SK-MEL-5 (cell line): ENCODE measurements at places on chromosomes 2 and 18.

- peak; percentile 74 for DNase-seq
These were observed 14.6 kb upstream of the AFG3L2 start for GRCh38 chr18:12391487-12392165.

DNA sequence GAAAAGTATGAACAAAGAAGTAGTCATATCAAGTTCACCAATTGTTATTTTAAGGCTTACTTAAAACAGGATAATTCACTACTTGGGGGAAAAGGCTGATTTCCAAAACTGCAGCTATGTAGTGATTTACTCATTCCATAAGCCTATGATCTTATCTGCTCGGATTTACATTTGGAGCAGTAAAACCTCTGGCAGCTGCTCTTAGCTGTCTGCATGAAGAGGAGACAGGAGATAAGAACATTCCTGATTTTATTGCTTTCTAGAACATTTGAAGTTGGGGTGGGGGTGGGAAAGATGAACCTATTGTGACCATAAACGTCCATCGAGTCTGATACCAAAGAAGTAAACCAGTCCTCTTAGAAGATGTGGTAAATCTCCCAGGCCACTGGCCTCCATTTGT lies 120.9 kb downstream of the MMADHC start:
- DNase-seq, result no peak

- DNase-seq, result no peak
These were observed 16.7 kb upstream of the DUSP2 start for GRCh38 chr2:96161898-96162297.

DNA sequence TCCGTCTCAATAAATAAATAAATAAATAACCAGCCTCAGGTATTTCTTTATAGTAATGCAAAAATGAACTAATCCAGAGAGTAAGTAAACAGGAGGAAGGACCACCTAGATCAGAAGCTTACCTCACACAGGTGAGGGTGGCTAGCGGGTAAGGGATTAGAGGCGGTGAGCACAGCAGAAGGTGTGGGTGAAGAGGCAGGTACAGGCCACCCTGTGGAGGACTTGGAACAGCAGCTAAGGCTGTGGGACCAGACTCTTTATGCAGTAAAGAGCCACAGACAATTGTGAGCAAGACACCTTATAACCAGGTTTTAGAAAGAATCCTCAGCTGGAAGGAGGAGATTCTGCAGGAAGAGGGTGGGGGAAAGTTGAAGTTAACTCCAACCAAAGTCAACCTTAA lies 34.2 kb upstream of the TTR start:
- no peak for DNase-seq

DNA sequence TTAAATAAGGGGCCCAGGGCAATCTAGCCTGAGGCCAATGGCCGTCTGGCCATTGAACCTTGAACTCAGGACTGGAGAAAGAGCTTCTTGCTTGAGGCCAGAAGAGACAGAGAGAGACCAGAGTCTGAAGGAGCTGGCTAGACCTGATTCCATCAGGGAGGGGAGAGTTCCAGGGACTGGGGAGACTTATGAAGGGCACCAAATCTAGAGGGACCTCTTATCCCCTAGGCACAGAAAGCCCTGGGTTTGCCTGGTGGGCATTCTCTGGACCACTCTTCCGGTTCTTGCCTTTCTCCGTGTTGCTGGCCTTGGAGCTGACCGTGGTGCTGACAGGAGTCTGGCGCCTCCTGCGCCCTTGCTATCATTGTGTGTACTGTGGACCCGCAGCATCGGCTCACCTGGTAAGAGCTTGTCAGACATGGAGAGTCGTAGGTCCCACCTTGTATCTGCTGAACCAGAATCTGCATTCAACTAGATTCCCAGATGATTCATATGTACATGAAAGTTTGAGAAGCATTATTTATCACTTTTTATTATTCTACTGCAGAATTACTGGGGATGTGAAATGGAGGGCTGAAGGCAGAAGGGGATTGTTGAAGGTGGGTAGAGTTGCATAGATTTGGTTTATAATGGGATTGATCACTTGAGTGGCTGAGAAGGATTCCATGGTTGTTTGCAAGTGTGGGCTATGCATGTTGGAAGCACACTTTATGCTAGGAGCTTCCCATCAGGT lies 4.3 kb upstream of the TRPM8 start:
- peak; percentile 30 for DNase-seq

DNA sequence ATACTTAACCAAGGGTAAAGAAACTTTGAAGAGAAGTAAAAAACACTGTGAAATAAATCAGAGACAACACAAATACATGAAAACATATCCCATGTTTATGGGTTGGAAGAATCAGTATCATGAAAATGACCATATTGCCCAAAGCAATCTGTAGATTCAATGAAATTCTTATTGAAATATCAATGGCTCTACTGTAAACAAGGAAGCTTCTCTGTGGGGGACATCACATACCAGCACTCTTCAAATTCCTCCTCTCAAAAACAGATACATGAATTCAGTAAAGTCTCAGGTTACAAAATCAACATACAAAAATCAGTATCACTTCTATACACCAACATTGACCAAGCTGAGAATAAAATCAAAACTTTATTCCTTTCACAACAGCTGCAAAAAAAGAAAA lies 63.5 kb upstream of the CNTNAP5 start:
- DNase-seq, result no peak

- DNase-seq, result no peak
These were observed 191.3 kb upstream of the KCNJ3 start for GRCh38 chr2:154507186-154507585.

DNA sequence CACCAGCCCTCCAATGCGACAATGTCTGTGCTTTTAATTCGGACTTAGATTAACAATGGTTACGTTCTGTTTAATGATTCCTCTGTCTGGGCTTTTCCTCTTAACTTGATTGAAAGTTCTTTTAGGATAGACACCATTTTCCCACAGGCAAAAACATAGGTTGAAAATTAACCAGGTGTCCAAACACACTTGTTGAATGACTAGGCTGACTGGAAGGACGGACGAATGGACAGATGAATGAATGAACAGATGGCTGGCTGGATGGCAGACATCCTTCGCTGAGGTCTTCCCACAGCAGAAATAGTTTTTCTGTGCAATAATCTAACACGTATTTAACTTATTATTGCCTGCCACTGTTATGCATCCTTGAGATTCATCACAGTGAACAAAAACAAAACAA lies 298.8 kb downstream of the SRBD1 start:
- DNase-seq, result no peak

DNA sequence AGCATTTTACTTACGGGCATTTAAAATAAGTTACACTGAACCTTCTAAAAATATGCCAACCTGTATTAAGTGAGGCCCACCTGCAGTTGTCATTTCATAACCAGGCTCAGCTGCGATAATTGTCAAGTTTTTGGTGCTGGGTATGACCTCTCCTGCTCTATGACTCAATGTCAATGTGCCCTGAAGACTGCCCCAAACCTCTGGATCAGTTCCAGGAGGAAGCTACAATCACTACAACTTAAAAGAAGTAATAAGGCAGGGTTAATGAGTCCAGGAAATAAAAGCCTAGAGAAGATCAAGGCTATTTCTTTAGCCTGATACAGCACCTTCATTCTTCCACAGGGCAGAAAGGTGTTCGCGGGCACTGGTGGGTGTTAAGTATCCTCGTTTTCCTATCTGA lies 22.9 kb downstream of the POLR1A start:
- DNase-seq, result no peak

DNA sequence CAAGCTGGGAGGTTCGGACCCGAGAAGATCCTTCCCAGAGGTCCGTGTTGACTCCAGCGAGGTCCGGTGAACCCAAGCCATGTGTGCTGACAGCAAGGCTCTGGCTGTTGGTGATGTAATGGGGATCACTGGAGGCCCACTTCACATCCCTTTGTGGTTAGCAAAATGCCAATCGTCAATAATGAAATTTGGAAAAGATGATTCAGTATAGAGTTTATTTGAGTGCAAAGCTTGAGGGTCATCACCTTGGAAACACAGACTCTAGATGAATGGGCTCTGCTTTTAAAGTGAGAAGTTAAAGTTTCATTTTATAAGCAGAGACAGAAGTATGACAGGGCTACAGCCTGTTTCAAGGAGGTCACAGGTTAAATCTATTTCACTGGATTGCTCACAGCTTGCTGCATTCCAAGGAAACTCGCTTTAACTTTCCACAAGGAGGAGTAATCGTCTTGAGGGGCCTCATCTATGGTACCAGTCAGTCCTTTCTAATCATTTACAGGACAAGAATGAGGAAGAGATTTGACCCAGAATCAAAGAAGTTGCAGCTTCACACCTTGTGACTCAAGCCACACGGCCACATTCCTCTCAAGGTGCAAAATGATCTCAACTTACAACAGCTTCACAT lies 140.5 kb downstream of the TPO start:
- DNase-seq, result no peak

DNA sequence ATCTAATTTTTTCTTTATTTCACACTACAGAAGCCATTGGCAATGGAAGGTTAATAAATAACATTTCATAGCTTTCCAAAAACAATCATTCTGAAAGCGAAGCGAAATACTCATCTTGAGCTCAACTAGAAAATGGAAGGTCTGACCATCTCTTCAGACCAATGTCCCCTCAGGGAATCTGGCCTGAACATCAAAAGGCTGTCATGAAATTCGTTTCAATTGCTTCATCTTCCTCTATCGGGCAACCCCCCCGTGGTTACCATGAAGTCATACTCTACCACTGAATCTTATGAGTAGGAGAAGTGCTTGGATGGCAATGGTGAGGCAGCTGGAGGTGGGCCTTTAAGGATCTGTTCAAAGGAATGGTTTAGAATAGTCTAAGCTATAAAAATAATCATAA lies 22.9 kb upstream of the CYTIP start:
- no peak for DNase-seq

- no peak for DNase-seq
These were observed 27.1 kb upstream of the BARD1 start for GRCh38 chr2:214836568-214836967.

DNA sequence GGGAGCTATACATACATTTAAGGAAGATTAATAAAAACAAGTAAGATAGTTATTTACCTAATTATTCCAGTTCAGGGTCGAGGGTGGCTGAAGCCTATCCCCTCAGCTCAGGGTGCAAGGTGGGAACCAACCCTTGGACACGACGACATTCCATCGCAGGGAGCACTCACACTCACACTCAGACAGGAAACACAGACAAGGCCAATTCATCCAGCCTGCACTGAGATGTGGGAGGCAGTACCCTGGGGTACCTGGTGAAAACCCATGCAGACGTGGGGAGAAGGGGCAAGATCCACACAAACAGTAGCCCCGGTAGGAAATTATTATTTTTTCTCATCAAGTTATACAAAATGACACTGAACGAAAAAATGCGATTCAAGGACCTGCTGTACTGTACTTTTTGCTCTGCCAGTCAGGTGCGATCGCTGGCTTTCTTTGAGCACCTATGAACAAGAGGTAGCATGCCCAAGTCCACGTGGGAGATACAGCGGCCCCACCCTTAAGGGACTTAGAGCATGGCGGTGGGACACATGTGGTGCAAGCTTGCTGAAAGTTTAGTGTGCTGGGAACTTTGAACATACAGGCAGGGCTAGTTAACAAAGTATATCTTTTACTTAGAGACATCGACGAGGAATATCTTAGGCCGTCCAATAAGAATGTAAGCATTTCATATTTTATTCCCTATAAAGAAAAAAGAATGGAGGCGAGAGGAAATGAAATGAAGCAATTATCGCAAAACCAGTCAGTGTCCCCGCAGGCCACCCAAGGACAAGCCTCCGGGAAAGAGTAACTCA lies 624 bp downstream of the METTL8 start:
- peak; percentile 46 for DNase-seq

DNA sequence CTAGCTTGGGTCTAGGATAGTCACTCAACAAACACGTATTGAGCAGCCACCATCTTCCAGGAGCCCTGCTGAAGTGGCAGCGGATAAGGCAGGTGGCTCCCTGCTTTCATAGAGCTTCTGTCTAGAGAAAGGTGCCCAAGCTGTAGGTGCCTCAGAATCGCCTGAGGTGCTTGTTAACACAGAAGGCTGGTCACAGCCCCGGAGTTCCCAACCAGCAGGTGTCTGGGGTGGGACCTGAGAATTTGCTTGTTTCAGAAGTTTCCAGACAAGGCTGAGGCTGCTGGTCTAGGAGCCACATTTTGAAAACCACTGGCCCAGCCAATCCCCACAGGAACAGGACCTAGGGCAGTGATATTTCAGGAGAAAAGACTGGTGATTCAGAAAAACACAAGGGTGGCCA lies 45.3 kb upstream of the SMAD7 start:
- no peak for DNase-seq

DNA sequence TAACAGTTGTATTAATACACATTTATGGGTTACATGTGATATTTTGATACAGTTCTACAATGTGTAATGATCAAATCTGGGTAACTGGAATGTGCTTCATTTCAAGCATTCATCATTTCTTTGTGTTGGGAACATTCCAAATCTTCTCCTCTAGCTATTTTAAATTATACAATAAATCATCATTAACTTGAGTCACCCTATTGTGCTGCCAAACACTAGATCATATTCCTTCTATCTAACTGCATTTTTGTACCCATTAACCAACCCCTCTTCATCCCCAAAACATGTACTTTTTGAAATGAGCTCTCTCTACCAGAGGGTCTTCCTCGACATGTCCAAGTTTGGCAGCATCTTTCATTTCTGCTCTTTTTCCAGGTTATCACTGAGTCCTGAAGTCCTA lies 81.1 kb upstream of the TTC39C start:
- no peak for DNase-seq

GRCh38 chr2:69466728-69467127 lies 29.5 kb upstream of the NFU1 start:
- DNase-seq, result no peak

- DNase-seq, result no peak
These were observed 673.4 kb downstream of the SLC4A3 start for GRCh38 chr2:220300806-220301205.

DNA sequence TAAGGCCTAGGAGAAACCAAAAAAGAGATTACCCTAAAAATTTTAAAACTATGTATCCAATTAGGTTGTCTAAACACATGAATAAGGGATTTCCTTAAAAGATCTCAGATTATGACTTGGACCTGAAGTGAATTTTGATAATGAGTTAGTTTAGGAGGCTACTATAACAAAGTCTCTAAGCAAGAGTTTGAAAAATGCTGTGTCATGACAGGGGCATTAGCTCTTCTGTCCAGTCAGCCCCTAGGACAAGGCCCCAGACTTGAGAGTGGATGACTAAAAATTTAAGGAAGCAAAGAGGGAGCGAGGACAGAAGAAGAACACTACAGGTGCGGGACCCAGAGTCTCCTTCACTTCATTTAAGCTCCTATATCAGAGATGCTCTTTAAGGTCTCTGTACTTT lies 135.9 kb downstream of the DTNB start:
- no peak for DNase-seq

DNA sequence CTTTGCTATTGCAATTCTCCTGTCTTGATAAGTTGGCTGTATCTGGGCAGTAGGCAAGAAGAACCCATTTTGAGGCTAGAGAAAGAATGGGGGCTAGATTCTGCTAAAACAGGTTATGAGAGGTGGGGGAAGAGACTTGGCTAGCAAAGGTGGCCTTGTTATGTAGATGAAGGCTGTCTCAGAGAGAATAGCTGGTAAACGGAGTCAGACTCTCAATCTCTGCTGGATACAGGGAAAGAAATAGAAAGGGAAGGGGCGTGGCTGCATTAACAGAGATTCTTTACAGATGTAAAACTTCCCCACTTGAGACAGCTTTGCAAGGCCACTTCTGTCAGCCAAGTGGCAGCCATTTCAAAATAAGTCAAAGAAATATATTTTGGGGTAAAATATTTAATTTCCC lies 38.1 kb upstream of the ARHGAP25 start:
- DNase-seq, result no peak
